ENCODE measurements at places on chromosomes 2 and 18.

- no peak for DNase-seq
These were observed 1310.8 kb upstream of the SLC39A10 start for GRCh38 chr2:194346193-194346592.

- no peak for DNase-seq
These were observed 655.9 kb downstream of the GALR1 start for GRCh38 chr18:77905449-77906055.

DNA sequence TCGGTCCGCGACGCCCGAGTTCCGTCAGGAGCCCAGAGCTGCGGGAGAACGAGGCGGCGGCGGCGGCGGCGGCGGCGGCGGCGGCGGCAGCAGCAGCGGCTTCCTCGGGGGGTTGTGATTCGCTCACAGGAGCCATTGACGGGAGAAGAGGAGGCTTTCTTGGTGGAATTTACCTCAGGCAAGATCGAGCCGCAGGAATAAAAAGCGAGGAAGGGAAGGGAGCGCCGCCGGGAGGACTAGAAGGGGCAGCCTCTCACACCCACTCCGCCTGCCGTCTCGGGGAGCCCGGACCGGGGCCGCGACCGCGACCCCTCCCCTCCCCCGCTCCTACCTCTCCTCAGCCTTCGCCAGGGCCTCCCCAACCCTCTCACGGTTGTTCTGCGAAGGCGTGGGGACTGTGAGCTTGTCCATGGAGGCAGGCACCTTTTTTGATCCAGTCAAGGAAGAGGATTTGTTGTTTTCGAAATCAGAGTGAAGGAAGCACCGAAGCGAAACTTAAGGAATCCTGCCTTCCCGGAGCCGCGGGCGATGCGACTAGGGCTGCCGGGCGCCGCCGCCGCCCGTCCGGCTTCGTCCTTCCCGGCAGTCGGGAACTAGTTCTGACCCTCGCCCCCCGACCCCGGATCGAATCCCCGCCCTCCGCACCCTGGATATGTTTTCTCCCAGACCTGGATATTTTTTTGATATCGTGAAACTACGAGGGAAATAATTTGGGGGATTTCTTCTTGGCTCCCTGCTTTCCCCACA lies 506 bp downstream of the BMPR2 start:
- peak; percentile 69 for DNase-seq

GRCh38 chr2:31033032-31033431 lies 105.2 kb downstream of the GALNT14 start:
- no peak for DNase-seq

- DNase-seq = no peak
These were observed 52.2 kb downstream of the CUL3 start for GRCh38 chr2:224532931-224533330.

DNA sequence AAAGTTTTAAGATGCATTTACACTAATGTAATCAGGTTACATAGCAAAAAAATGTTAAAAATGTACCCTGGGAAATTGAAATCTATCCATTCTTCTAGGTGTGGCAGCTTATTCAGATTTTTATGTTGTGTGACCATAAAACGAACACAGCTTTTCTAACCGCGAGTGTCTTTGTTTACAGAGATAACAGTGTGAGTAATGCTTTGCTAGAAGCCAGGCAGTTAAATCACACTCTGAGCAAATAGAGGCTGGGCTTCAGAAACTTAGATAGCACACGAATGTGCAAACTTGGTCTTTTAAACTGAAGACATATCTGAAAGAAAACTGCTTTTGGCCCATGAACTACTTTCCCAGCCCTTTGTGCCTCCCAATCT lies 116.1 kb downstream of the SPTBN1 start:
- DNase-seq = peak; percentile 36

- DNase-seq = peak; percentile 50
These were observed 49.2 kb upstream of the NEMP2 start for GRCh38 chr2:190583507-190584337.

DNA sequence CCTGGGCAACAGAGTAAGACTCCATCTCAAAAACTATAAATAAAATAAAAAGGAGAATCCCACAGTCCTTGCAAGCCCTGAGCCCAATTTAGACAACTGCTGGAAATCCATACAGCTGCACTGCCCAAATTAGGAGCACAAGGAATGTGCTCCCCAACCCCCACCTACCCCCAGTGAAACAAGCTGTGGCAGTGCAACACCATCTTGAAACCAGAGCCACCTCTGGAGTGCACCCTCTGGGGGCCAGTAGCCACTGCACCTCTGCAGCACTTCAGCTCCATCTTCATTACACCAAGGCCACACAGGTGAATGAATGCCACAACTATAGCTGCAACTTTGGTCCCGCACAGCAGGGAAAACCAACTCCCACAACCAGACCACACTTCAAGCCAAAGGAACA lies 37.3 kb downstream of the USP34 start:
- DNase-seq = no peak

Measured in tongue (tissue), 3 donors.